ENCODE measurements at places on chromosomes 4 and X. TPM values are rescaled to one million over a fixed set of nuclear protein-coding genes. Genes with fewer than 3 reads are reported as not detected.

DNA sequence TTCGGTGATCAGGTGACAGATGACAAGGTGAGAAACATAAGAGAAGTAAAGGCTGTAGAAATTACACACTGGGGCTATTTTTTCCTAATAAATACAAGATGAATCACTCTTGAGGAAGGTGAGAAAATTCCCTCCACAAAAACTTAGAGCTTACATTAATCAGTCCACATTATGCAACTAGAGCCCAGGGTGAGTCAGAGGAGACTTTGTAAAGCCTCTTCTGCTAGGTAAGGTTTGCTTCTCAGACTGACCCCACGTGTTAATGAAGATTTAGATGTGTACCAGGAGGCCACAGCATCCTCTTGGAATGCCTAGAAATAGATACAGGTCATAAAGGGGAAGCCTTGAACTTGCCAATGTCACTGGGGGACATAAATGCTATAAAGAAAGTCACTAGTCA lies 396.0 kb upstream of the SMIM31 start:
- H3K4me1 ChIP-seq: no peaks in the 10 kb centered on the region
- no peak overlapping the region for H3K27ac ChIP-seq
- H3K36me3 ChIP-seq: no peaks in the 10 kb centered on the region
- DNase-seq: no peak

DNA sequence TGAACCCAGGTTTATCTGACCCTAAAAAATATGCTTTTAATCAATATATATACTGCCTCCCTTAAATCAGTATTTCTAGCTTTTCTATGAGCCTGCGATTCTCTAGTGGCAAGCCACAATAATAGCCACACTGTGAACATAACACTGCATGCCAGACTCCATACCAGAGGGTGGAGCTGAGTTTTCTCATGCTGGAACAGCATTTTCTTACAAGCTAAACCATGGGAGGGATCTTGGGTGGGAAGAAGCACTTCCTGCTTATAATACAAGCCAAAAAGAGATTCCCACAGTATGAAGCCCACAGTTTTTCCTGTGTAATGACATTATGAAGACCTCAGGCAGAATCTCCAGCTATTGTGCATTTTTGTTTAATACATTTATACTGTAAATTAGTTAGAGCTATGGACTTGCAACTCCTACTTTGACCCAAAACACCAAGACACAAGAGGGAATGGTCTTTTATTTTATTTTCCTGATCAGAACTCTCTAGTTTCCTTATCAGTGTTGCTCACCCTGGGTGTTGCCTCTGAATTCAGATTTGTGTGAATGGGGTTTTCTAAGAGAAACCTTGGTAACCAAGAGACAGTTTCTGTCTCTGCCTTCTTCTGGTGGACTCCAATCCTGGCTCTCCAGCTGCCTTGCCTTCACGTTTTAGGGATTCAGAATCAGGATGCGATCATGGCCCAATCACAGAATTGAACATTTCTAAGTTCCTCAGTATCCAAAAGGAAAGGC lies 74.5 kb upstream of the EOLA2 start:
- H3K36me3 ChIP-seq: no peaks in the 10 kb centered on the region
- no peaks in the 10 kb centered on the region for H3K4me1 ChIP-seq
- no peak for DNase-seq
- H3K4me3 ChIP-seq: no peak overlapping the region
- no peak overlapping the region for H3K27ac ChIP-seq

- no peak for DNase-seq
- H3K36me3 ChIP-seq: no peaks in the 10 kb centered on the region
- no peak overlapping the region for H3K4me3 ChIP-seq
- peaks cover under 1% of the 10 kb centered on the region for H3K27me3 ChIP-seq
- H3K4me1 ChIP-seq: peaks cover 7% of the 10 kb centered on the region
- no peak overlapping the region for H3K27ac ChIP-seq
Measured at GRCh38 chrX:37765507-37765906, 14.4 kb upstream of the CYBB start.

The CFAP99 gene
- not detected for total RNA-seq

The SMIM10 gene
- total RNA-seq: 0.88 TPM

The USP26 gene
- not detected for total RNA-seq
